ENCODE measurements at places on chromosomes 3 and 15.

DNA sequence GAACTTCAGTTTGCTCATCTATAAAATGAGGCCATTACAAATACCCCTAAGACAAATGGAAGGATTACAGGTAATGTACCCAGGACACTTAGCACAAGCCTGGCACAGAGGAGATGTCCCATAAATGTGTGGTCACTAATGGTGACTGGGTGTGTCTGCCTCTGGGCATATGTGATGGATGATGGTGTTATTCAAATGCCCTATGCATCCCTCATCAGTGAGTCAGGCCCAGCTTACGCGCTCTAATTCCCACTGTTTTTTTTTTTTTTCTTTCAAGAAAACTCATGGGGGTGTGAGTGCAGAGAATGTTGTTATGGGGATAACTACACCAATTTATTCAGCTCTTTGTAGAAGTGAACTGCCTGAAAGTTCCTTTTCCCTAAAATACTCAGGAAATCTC is 23.6 kb upstream of the KIF23 start:
- no peak for DNase-seq

- no peak for DNase-seq
These were observed 313.8 kb downstream of the ZPLD1 start for GRCh38 chr3:102748646-102749045.

DNA sequence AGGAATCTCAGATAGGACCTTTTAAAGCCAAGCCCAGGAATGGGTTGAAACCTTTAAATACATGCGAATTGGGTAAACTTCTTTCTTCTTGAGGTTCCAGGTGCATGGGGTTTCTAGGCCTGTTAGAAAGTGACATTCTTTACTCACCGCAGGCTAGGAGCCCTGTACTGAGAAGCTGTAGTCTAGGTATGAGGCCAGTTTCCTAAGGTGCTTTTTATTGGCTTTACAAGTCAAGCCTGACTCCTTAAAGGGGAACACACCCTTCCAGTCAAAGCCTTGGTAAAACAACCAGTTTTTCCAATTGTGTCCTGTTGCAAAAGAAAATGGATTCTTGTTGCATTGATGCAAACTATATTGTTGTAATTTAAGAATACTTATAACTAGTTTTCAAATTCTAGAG is 76.1 kb upstream of the ATP11B start:
- peak; percentile 40 for DNase-seq

- peak; percentile 92 for DNase-seq
These were observed at the start of gene MYO5C for GRCh38 chr15:52295421-52296001. Gene MYO5C (minus strand): TSS chr15:52295804. CDS start chr15:52295636, 168 bp downstream.

GRCh38 chr3:61454801-61455200 is 106.6 kb upstream of the PTPRG start:
- no peak for DNase-seq
